ENCODE measurements at places on chromosomes 1 and 21. TPM values are rescaled to one million over a fixed set of nuclear protein-coding genes. Genes with fewer than 3 reads are reported as not detected.

GRCh38 chr1:207958376-207959139, 47.6 kb upstream of the CD34 start:
- H3K36me3 ChIP-seq: no peaks in the 10 kb centered on the region
- H3K27me3 ChIP-seq: peaks cover 51% of the 10 kb centered on the region
- peaks cover 11% of the 10 kb centered on the region for H3K4me1 ChIP-seq
- H3K4me3 ChIP-seq: peak overlapping the region; percentile 29

GRCh38 chr1:77319036-77319705, 37.4 kb downstream of the AK5 start:
- no peaks in the 10 kb centered on the region for H3K36me3 ChIP-seq
- H3K27me3 ChIP-seq: no peaks in the 10 kb centered on the region
- DNase-seq: no peak
- H3K4me3 ChIP-seq: no peak overlapping the region

CGN gene
- total RNA-seq: 0.91 TPM

PGLYRP3 gene
- not detected for total RNA-seq

DNA sequence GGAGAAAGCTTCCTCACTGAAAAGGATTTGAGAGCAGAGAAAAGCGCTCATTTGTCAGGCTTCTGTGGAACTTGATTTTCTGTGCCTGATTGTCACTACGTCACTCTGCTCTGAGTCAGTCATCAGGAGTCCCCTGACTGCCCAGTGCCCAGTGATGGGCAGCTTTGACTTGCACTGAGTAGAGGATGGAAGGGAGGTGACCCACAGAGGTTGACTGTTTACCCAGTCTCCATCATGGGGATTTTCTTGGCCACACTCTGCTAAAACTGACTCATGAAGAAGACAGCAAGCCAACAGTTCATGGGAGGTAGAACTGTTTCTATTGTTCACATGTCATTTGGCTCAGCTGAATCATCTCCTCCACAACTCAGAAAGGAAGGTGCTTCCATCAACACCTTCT, 82.1 kb upstream of the DUSP10 start:
- peaks cover 4% of the 10 kb centered on the region for H3K36me3 ChIP-seq
- no peak for DNase-seq
- peaks cover 8% of the 10 kb centered on the region for H3K27me3 ChIP-seq
- H3K4me3 ChIP-seq: no peak overlapping the region
- H3K4me1 ChIP-seq: peaks cover 65% of the 10 kb centered on the region

DNA sequence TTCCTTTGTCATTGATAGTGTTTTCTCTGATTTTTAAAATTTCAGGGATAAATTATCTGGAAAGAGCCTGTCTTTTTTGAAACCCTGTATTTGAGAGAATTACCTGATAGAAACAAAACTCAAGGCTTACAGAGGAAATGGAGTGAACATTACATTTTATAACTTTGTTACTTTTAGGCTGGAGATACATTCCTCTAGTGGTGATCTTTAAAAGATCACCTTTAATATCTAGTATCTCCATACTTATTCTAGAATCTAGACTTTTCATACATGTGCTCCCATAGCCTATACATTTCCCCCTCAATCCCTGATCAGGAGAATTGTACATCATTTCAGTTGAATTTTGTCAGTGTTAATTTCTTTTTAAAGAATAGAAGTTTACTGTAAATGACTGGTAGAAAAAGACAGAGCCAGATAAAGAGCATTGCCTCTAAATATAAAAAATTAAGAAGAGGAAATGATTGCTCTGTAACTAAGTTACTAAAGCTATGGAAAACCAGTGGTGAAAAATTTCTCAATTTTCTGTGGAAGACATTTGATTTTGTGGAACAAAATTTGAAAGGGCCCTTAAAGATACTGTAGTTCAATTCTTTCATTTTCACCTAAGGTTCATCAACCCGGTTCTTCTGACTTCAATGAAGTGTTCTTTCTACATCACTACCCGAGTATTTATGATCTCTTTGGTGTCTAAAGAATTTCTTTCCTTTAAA, 33.7 kb downstream of the RASAL2 start:
- no peaks in the 10 kb centered on the region for H3K4me1 ChIP-seq
- H3K27ac ChIP-seq: no peak overlapping the region
- H3K4me3 ChIP-seq: no peak overlapping the region
- H3K27me3 ChIP-seq: no peaks in the 10 kb centered on the region
- no peak for DNase-seq

HRNR gene
- not detected for total RNA-seq

DNA sequence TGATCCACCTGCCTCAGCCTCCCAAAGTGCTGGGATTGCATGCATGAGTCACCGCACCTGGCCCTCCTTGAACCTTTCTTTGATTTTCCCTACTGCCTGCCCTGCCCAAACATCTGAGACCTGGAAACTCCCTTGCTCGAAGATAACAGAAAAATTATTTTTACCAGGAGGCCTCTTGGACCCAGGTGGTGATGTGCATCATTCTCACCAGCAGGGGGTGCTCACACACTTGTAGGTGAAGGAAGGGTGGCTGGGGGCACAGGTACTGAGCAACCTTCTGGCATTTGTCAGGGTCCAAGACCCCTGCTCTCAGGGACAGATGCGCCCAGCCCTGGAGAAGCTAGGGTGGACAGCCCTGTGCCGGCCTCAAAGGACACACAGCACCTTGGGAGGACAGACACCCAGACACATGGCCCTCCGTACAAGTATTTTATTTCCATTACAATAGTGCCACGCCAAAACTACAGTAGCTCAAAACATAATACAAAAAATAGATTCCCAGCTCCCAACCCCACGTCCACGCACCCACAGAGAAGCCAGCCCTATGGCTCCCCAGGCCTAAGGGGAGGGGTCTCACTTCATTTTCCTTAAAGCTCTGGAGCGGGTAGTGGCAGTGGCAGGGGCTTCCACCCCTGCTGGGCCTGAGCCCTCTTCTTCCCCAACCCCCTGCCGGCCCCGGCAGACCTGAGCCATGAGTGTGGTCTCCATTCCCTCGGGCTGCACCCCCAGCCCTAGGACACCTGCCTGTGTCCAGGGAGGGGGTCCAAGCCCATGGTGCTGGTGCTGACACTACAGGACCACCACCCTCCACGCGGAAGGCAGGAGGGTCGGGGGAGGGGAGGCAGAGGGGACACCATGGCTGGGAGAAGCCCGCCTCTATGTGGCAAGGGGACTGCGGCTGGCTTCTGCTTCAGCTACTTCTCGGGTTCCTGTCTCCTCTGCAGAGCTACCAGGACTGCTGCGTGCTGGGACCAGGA, 40.4 kb upstream of the EIF4G3 start:
- no peak overlapping the region for H3K27ac ChIP-seq
- H3K36me3 ChIP-seq: peaks cover 13% of the 10 kb centered on the region
- no peaks in the 10 kb centered on the region for H3K4me1 ChIP-seq
- H3K4me3 ChIP-seq: no peak overlapping the region

- H3K27me3 ChIP-seq: peaks cover 28% of the 10 kb centered on the region
- no peak for DNase-seq
- no peaks in the 10 kb centered on the region for H3K4me1 ChIP-seq
- no peak overlapping the region for H3K27ac ChIP-seq
Observed at GRCh38 chr1:115982400-115982799, 6.1 kb downstream of the SLC22A15 start.

DNA sequence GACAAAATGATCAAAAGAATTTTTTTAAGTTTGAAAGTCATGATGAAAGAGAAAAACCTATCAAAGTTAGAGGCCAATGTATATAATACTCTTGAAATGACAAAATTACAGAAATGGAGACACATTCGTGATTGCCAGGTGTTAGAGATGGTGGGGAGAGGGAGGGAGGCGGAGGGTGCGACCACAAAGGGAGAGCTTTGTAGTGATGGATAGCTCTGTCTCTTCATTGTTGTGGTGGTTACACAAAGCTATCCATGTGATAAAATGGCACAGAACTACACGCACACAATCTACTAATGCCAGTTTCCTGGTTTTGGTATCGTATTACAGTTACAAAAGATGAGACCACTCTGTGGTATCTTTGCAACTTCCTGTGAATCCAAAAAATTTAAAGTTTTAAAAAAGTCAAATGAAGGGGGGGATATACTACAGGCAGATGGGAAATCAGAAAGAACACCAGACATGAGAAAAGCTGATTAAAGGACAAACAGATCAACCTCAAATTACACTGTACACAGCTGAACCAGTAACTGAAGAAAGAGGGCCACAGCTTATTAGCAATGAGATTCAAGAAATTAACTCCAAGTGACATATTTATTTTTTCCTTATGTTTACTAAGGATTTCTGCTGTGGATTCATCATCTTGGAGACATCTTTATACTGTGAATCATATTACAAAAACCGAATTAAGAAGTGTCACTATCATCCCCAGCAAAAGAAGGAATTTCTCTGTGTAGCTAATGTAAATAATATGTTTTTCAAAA, 199.1 kb downstream of the SLC45A1 start:
- H3K27ac ChIP-seq: peak overlapping the region; percentile 59
- H3K4me1 ChIP-seq: peaks cover 57% of the 10 kb centered on the region
- no peak overlapping the region for H3K4me3 ChIP-seq
- peaks cover 33% of the 10 kb centered on the region for H3K36me3 ChIP-seq

ADORA3 gene
- total RNA-seq: 0.20 TPM

RGS8 gene
- not detected for total RNA-seq

DNA sequence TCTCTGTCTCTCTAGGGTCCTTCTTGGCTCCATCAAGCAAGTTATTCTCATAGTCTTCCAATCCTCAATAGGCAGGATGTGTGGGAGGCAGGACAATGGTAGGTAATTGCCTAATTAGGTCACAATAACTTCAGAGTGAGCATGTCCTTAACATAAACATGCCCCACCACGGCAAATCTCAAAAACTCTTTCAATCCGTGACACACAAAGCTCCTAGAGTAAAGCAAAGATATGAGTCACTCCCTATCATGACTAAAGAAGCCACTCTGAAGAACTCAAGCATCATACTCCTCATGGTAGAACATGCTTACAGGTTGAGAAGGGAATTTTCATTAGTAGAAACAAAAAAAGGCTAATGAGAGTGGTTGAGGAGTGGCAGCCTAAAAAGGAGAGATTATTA, 4.9 kb downstream of the HAO2 start:
- DNase-seq: no peak
- peaks cover 10% of the 10 kb centered on the region for H3K27me3 ChIP-seq

ABCG1 gene
- total RNA-seq: 10.2 TPM

OR2T2 gene
- not detected for total RNA-seq

DNA sequence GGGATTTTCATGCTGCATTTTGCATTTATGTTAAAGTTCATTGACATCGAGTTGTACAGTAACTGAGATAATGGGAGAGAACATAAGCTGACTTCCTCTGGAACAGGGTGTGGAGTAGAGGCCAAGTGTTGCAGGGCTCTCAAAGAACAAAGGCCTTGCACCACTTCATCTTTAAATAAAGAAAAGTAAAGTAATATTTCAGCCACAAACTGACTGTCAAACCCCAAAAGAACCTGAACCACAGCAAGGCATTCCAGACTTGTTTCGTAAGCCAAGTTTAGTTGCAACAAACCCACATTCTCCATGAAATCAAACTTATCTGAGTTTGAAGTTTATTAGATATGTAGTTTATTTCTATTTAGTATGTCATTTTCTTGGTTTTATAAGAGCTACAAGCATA, 19.1 kb upstream of the HMGCS2 start:
- peaks cover 1% of the 10 kb centered on the region for H3K36me3 ChIP-seq
- H3K4me3 ChIP-seq: no peak overlapping the region
- DNase-seq: no peak
- H3K27ac ChIP-seq: no peak overlapping the region
- H3K27me3 ChIP-seq: peaks cover 16% of the 10 kb centered on the region

HSD3B1 gene
- not detected for total RNA-seq

DNA sequence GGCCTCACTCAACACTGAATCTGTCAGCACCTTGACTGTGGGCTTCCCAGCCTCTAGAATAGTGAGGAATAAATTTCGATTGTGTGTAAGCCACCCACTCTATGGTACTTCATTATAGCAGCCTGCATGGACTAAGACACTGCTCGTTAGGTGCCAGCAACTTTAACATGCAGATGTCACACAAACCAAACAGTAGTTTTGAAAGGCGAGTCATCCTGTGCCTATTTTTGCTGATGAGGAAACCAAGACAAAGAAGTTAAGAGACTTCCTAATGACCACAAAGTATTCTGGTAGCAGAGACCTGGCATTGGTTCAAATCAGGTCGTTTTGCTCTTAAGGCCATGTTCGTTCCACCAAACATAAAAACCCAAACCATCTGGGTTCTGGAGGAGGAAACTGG, 42.9 kb downstream of the BATF3 start:
- H3K27me3 ChIP-seq: peaks cover 34% of the 10 kb centered on the region
- peaks cover 7% of the 10 kb centered on the region for H3K4me1 ChIP-seq
- no peak for DNase-seq
- H3K36me3 ChIP-seq: peaks cover 2% of the 10 kb centered on the region
- no peak overlapping the region for H3K27ac ChIP-seq
- no peak overlapping the region for H3K4me3 ChIP-seq

DNA sequence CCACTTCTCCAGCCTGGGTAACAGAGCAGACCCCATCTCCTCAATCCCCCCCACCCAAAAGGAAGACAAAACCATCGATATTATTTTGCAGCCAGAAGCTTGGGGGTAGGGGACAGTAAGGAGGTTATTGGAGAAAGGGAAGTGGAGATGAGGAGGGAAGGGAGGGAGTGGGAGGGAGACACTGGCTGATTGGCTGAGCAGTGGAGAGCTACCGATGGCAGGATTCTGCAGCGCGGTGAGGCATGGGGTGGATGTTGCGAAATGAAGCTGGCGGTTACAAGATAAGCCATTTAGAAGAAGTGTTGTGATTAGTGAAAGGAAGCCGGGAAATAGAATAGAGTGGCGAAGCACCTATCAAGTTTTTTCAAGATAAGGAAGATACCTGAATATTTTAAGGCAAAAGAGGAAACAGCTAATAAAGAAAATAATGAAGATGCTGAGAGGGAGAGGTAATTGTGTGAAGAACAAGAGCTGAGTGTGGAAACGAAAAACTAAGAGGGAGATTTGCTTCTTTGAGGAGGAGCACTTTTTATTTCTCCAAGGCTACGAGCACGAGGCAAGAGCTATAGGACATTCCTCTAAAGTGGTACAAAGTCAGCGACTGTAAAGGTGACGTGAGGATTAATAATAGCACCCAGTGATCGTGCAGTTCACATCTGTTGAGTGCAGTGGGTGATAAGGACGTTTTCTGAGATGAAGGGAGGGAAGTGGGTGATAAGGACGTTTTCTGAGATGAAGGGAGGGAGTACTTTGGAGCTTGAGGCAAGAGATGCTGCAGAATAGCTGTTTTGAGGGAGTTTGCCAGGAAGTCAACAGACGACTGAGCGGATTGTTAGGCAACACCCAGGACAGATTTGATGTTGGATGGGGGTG, 103.2 kb upstream of the KIF26B start:
- DNase-seq: peak; percentile 12
- peaks cover 2% of the 10 kb centered on the region for H3K36me3 ChIP-seq
- H3K4me1 ChIP-seq: peaks cover 25% of the 10 kb centered on the region
- peak overlapping the region; percentile 43 for H3K4me3 ChIP-seq
- no peaks in the 10 kb centered on the region for H3K27me3 ChIP-seq
- peak overlapping the region; percentile 34 for H3K27ac ChIP-seq
